ENCODE measurements at places on chromosomes 11 and 22.

DNA sequence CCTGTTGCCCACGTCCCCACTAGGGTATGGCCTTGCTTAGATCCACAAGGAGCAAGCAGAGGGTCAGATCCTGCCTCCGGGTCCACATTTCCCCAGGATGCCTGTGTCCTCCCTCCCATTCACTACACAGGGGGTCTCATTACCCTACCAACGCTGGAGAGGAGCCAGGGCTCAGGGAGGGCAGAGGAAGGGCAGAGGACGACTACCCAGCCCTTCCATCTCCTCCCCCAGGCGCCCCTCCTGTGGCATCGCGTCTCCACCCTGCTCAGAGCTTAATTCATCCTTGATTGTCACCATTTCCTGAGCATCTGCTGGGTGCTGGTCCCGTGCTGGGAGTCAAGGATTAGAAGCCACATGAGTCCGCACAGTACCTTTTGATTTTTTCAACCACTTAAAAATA, 5.0 kb downstream of the NFAM1 start:
- DNase-seq = no peak

DNA sequence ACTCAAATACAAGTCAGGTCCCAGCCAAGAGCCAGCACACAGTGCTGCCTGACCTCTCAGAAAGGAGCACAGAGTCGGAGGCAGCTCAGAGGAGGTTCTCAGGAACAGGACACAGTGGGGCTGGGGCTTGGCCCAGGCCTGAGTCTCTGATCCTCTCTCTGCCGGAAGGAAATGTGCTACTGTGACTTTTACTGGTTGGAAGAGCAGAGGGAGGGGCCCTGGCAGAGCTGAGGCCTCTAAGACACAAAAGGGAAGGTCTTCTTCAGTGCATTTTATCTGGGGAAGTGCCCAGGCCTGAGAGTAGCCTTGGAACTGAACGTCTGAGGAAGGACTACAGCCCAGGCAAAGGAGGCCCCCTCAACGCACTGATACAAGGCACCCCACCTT, 16.2 kb upstream of the CASTOR1 start:
- no peak for DNase-seq

DNA sequence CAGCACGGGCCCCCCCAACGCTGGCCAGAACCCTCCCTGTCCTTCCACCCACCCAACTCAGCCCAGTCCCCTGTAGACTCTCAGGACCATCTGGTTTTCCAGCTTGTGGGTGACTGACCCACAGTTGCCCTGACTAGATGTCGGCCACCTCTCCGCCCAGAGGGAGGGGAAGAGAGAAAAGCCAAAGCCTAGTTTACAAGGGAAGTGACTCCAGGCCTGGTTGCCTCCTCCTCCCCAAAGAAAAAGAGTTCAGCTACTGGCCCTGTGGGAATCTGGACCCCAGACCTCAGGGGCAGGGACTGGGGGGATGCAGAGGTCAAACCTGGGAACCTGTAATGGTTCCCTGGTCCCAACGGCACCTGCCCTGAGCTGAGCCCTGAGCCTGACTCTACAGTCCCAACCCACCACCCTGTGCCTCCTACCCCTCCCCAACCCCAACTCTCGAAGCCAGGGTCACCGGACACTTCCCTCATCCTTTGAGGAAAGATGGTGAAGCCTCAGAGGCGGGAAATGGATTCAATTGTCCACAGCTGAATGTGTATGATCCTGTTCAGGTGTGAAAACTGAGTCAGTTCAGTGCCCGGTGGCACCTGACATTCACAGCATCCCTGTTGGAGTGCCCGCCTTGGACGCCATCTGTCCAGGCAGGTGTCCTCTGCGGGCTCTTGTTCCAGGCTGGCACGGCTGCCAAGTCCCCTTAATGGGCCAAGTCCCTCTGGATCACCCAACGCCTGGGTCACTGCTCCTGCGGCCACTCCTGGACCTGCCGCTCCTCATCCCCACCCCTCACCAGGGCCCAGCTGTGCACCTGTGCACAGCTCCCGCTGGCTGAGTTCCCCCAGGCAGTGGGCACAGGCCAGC, 21.0 kb upstream of the WNT7B start:
- DNase-seq = no peak

DNA sequence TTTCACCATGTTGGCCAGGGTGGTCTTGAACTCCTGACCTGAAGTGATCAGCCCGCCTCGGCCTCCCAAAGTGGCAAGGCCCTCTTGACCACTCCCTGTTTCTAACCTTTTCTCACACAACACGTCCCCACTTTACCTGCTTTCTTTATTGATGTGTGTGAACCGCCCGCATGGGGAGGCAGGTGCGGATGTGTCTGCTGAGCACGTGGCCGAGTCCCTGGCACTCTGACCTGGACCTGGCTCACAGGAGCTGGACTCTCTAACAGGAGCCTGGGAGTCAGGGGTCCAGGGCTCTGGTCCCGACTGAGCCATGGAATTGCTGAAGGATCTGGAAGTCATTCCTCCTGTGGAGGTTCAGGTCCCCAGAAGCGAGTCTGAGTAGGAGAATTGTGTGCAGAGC, 40.0 kb downstream of the C11orf96 start:
- DNase-seq = no peak

GRCh38 chr11:65181569-65182257, at the start of gene CAPN1:
CAPN1 (plus strand) TSS chr11:65181928; CDS start chr11:65182702, 774 bp downstream.
- DNase-seq = peak; percentile 38

GRCh38 chr11:63132985-63133775, 10.8 kb downstream of the SLC22A24 start:
- DNase-seq = no peak

- DNase-seq = no peak
Observed at GRCh38 chr11:72483412-72484186, 49.3 kb upstream of the CLPB start.

GRCh38 chr11:57155838-57156607, 25.7 kb upstream of the LRRC55 start:
- no peak for DNase-seq

GRCh38 chr11:79367844-79368243, 73.0 kb downstream of the TENM4 start:
- DNase-seq = no peak

GRCh38 chr22:49325531-49326395, 501.9 kb downstream of the BRD1 start:
- DNase-seq = no peak

GRCh38 chr22:43077121-43077877, 11.9 kb downstream of the TTLL1 start:
- no peak for DNase-seq

GRCh38 chr22:42610186-42610585, 4.5 kb downstream of the POLDIP3 start:
- no peak for DNase-seq

DNA sequence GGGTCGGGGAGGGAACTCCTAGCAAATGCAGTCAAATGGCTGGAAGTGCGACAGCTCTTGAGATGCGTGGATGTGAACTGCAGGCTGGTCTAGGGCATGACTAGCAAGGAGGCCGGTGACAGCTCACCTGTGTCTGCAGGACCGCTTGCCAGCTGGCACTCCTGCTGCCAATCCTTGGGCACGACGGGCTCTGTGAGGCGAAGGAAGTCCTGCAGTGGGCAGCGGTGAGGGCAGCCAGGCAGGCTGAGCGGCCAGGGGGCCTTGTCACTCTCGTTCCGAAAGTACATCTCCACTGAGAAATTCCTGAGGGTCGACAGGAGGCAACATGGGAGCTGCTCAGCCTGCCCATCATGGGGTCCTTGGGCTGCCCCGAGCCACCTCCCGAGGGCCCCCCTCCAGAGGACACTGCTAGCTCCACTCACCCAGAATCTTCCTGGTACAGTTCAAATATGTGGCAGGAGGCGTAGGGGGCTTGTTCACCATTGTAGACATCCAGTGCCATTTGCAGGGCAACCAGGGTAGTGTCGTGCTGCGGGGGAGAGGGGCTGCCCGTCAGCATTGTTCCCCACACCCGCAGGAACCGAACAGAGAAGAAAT, 5.9 kb downstream of the ACP2 start:
- DNase-seq = no peak

GRCh38 chr22:39648630-39648950, 78.0 kb downstream of the CACNA1I start:
- DNase-seq = no peak

DNA sequence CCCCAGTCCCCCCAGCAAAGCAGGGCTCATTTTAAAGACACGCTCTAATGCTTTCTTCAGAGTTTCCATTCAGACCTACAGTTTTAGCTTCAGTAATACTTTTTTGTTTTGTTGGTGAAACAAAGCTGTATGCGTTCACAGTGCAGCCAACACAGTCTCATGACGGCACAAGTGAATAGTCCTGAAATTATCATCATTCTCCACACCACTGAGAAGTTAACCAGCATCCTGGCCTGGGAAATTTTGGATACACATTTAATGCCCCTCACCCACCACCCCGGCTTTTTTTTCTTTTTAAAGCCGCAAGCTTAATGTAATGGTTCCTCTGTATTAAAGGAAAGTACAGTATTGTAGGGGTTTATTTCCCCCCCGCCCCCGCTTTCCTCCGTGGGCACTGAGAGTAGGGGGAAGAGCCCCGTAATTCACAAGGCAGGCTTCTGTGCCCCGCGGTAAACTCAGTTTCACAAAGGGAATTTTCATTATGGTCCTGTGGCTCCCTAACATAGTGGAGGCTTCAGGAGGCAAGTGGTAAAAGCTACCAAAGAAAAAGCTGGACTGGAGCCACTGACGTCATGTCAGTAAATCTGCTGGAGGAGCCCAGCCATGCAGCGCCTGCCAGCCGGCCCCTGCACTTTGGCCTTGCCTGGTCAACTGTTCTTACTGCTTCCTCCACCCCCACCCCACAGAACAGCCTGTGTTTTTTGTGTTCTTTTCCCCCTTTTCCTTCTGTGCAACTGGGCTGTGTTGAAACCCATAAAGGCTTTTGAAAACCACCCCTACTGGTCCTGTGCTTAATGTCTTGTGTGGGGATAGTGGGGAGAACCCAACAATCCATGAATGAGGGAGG, 18.2 kb downstream of the TEAD1 start:
- no peak for DNase-seq

DNA sequence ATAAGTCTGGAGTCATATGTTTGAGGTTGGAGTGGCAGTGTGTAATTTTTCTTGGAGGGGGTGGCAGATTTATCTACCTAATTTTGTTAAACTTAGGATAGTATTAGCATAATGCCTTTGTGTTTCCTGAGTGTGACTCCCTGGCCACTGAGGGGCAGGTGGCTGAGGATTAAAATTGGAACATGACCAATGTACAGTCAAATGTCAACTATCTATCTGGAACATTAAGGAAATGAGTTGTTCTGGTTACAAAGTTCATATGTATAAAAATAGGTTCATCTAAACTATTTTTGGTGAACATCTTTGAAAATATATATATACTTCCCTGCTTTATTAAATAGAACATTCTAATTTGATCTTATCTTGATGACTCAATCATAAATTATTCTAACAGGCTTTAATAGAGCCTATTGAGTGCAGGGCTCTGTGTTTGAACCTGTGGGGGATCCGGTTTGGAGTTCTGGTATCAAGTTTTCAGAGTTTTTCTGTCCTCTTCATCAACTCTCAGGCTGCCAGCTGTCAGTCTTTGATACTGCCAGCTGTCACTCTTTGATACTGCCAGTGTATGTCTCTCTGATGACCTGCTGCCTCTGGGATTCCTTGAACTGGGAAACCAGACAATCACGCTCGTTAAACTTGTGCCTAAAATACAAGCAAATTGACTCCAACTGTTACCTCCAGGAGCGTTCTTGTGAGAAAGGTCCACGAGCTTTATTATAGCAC, 309.6 kb downstream of the METTL15 start:
- DNase-seq = no peak

- DNase-seq = no peak
Observed at GRCh38 chr11:5203366-5203765, 2.9 kb upstream of the OR51V1 start.

DNA sequence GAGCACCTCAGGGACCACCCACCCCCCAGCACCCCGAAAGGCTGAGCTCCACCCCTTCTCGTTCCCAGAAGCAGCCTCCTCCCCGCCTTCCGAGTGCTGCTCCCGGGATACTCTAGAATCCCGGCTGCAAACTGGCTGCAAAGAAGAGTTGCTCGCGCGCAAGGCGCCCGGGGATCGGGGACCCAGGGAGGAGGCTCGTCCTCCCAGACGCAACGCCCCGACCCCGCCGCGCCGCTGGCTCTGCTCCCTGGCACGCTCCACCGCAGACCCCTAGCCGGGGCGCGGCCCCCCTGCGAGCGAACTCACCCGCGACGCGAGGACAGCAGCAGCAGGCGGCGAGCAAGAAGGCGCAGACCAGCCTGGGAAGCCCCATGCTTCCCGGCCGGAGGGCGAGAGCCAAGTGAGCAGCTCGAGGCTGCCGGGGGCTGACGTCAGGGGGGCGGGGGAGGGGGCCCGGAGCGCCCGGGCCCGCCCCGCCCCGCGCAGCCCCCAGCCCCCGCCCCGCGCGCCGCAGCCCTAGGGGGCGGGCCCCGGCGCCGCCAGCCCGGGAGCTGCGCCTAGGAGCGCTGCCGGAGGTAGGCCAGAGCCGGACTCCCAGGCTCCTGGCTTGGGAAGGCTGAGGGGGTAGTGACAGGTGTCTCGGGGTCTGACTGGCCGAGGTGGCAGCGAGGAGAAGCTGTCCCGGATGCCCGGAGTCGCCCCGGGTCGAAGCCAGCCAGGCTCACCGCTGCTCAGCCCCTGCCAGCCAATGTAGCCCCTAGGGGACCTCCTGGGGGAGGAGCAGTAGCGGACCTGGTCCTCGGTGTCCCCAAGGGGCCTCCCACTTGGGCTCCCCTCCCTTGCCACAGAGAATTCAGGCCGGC, at the start of gene MCAM:
Gene MCAM, minus strand, starts transcription at position 402 of the 863 bp plus-strand sequence. Its CDS starts 29 bp downstream, at position 373.
- no peak for DNase-seq

GRCh38 chr11:71352748-71353147, 95.4 kb downstream of the DHCR7 start:
- no peak for DNase-seq

DNA sequence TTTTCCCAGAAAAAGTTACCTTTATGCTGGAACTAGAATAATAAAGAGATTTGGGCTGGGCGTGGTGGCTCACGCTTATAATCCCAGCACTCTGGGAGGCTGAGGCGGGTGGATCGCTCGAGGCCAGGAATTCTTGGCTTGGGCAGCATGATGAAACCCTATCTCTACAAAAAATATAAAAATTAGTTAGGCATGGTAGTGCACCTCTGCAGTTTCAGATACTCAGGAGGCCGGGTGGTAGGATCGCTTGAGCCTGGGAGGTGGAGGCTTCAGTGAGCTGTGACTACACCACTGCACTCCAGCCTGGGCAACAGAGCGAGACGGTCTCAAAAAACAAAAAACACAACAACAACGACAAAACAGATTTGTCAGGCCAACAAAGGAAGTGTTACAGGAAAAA, 119.3 kb upstream of the OR9Q1 start:
- DNase-seq = no peak

DNA sequence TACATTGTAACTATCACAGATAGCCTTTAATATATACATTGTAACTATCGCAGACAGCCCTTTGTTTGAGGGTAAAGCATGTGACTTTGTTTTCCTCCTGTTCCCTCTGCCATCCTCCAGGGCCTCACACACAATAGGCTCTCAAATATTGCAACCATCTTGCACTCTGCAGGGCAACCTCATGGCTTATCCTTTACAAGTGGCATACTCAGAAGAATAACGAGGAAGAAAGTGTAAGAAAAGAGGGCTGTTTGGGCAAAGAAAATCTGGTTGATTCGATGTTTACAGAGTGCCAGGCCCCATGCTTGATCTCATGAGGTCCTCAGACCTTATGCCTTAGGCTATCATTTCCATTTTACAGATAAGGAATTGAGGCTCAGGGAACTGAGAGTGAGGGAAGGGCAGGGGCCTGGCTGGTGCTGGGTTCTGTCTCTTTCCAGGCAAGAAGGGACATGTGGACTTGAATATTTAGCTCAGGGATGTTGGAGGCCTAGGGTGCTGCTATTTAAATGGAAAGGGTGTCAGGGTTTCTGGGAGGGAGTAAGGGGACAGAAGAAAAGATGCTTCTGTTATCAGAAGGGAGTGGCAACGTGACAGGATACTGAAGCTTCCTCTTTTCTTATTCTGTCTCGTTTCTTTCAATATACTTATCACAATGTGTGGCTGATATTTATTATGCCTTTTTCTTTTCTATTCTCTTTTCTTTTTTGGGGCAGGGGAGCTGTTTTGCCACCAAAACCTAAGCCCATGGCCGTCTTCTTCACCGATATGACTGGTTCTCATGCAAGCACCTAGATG, 1.1 kb upstream of the SAMM50 start:
- DNase-seq = no peak
